ENCODE measurements at places on chromosomes 7 and 10.
A peak's percentile ranks its signal among the peaks of the same experiment; 100 is the strongest.

DNA sequence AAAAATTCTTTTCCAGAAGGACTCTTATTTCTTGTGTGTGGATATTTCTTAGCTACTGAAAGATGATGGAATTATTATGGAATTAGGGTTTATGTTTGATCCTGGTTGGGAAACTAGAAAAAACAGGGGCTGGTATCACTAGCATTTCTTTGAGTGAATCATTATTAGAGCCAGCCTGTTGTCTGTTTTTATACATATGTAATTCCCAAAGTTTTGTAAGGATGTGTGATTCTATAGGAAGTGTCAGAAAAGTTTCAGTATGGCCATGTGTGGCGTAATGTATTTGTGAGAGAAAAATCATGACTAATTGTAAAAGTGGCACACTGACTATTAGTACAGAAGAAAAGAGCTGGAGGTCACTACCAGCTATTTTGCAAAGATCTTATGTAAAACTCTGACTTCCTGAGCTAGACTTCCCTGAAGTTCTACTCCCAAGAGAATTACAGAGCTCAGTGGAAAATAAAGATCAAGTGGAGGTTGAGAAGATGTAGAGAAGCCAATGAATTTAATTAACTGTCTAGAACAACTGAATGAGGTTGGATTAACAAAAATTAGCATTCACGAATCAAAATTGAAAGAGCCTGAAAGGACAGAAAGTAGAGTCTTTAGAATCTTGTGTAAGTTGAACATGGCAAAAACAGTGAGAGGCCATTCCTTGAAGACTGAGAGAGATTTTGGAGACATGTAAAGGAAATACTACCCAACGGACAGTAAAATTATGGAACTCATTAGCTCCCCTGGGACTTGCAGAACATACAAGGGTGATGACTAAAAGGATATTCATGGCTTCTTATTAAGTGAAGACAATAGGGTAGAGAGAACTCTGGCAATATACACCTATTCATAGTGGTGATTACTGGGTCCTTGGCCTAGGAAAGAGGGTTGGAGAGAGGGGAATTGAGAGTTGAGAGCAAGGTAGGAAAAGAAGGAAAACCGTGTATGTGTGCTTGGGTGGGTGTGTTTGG, 12.5 kb downstream of the ZNF365 start:
- DNase-seq: no peak

DNA sequence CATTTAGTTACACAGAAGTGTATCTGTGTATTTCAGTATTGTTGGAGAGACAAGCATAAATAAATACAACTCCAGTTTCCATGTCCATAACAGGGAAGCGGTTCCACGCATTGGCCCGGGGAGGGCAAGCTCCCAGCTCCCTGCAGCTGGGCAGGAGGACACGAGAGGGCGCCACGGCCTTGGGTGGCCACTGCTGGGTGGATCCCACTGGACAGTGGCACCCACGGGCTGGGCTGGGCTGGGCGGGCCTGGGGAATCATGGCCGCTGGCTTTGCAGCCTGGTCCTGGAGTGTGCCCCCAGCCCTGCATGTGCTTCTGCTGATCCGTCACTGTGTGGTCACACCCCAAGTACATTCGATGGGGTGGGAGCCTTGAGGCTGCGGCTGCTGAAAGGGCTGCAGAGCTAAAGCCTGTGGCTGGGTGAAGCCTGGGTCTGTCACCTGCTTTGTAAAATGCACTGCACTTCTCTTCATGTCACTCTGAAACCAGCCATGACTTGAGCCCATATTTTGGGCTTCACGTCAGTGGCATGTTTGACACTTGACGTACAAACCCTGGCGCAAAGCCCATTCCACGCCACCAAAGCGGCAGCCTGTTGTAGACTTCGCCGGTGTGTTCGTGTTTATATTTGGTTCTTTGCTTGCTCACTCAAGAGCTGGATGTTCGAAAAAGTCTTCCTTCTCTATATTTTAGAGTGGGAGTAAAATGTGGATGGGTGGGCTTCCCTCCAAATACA, 27.5 kb downstream of the LRRC27 start:
- no peak for DNase-seq

GRCh38 chr7:26638140-26638539, 226.2 kb downstream of the SKAP2 start:
- DNase-seq: no peak

DNA sequence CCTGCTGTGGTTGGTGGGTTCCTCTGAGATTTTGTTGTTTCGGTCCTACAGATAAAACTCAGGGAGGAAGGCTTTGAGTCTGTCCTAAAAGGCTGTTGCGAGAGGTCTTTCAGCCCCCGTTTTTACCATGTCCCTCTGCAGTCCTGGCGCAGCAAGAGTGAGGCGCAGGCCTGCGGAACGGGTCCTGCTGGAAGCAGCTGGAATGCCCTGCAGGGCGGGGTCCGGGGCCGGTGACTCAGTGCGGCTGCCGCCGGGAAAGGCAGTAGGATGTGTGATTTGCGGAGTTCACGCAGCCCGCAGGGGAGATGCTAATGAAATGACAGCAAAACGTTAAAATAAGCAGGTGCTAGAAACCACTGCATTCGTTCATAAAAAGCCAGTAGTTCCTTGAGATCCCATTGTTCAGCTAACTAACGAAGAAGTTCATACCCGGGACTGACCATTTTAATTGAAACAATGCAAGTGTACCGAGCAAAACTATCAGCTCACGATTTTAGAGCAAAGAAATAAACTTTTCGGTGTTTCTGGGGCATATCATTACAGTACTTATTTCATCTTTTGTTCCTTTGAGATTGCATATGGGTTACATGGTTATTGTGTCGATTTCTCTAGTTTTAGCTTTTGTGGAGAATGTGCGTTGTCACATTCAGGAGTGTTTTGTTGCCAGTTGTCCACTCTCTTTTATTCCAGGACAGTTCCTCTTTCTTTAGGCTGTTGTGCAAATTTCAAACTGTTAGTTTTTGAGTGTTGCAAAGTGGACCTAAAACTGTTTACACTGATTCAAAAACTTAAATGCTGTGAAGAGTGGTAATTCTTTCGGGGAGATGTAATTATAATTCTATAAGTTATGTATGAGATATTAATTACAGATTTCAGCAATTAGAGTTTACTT, 783 bp downstream of the ANLN start:
- DNase-seq: peak; percentile 25

DNA sequence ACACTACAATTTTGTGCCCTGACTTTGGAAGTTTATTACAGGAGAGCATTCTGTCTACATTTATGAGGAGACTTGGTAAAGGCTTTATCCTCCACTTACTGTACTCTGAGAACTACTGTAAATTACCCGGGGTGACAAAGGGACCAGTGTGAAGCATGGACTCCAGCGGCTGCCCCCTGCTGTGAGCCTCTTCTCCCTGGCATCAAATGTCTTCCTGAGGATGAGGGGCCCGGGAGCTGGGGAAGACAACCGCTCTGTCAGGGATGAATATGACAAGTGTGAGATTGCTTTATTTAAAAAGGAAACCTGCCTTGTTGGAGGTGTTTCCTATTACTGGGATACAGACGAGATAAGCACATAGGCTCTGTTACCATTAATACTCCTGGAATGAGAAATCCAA, 714.8 kb downstream of the CCSER2 start:
- no peak for DNase-seq

DNA sequence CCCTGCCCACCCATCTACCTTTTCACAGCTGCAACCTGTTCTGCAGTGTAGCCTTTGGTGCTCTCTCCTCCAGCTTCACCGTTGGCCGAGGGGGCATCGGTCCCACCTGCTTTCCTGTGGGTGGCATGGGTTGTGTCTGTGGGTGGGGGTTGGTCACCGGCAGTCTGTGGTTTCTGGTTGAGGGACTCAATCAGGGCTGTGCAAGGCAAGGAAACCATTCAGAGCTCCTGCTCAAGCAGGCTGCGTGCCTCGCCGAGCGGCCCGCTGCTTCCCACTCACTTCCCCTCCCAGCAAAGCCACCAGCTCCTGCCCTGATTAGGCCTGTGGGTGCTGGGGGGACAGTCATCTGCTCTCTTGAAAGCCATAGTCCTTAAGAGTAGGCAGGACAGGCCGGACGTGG, 9.8 kb downstream of the DNAJB12 start:
- DNase-seq: no peak

DNA sequence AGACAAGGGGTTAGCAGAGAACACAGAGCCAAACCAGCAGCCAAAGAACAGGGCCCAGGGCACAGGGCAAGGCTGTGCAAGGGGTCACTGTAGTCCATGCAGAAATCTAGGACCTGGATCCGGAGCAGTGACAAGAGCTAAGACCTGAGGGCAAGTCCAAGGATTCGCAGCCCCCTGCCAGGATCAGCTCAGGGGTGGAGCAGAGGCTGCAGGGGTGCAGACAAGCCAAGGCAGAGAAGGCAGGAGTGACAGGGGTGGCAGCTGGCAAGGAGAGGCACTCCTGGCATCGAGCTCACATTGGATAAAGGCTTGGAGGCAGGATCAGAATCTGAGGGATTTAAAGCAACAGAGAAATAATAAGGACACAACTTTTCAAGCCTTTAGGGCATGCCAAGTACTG, 80.7 kb upstream of the NANOS1 start:
- DNase-seq: no peak

GRCh38 chr10:32268788-32269187, 78.2 kb downstream of the EPC1 start:
- no peak for DNase-seq

DNA sequence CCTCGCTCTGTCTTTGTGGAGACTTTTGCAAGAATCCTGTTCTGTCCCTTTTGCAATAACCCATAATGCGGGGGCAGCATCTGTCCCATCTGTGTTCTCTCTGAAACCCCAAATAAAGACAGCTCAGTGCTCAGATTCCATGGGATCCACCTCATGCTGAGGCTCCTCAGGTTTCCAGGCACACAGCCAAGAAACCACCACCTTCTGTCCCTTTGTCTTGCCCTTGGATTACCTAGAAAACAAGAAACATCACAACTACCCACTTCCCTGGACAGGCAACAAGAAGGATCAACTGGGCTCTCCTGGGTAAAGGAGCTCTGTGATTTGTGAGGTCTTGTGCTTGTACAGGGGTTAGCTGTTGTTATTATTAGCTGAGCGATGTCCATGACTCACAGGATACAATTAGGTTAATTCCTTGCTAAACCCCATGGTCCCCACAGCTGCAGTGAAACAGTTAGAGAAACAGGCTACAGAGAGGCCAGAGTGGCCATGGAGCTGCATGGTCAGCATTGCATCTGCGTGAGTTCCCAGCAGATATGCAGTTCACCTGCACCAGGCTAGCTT, 50.2 kb downstream of the CXCL12 start:
- no peak for DNase-seq

DNA sequence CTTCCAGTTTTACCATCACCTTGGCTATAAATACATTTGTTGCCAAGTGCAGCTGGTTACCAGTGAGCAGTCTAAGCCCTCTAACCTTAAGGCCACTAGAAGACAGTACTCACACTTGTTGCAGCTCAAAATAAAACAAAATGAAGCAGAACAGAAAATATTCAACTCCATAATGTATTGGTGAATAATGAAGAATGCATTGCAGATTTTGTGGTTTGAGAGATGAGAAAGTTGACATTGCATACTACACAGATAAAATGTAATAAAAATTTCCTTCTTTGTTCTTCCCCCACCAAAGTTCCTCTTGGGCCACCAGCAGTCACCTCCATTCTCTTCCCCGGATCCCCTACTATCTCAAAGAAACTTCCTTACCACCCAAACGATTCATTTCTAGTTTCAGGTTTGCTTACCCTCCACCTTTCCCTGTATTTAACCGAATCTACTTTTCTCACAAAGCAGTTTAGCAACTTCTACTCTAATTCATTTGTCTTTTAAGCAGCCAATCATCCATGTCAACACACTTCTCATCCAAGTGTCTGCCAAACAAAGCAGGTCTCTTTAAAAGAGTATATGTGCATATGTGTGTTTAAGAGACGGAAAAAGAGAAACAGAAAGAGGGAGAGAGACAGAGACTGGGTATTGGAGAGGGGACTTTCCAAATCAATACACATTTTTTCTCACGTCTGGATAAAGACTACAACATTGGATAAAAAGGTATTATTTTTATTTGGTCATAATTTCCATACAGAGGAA, 35.7 kb upstream of the PRPS1L1 start:
- no peak for DNase-seq

DNA sequence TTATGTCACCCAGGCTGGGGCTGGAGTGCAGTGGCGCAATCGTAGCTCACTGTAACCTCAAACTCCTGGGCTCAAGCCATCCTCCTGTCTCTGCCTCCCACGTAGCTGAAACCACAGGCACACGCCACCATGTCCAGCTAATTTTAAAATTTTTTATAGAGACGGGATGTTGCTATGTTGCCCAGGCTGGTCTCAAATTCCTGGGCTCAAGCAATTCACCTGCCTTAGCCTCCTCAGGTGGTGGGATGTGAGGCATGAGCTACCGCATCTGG, 123.2 kb upstream of the PARD3 start:
- no peak for DNase-seq

DNA sequence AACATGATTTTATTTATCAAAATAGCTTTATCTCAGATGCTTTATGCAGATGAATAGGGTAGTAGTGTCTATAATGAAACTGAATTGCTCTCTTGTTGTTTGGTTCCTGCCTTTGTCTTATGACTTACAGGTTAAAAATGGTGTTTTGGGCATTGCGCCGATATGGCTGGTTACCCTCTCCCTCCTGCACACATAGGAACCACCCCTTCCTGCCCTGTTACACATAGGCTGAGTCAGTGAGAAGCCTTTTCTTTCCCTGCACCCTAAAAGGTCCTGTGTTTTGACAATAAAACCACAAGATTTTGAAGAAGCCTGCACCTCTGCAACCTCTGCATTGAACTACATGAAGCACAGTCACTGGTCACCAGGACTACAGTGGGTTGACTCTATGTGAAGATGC, 655.8 kb upstream of the ANKRD30A start:
- DNase-seq: no peak

GRCh38 chr7:155262031-155262430, 35.6 kb upstream of the INSIG1 start:
- DNase-seq: no peak

GRCh38 chr10:99730026-99730425, 1.9 kb downstream of the COX15 start:
- DNase-seq: no peak

DNA sequence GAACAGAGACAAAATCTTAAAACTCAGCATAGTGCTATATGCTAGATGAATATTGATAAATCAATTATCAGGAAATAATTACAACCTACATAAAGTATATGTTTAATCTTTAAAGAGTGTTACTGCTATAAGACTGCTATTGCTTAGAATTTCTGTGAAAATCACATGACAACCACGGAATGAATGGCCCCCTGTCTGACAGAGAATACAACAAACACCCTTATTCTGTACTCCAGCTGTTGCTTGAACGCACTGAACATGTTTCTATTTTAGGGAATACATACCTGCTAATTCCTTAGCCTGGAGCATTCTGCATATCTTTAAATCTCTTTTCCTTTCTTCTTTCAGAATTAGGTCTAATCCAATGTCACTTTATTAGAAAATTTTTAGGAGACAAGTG, 452.4 kb upstream of the PHF14 start:
- DNase-seq: no peak

- DNase-seq: no peak
These were observed 140.1 kb downstream of the REEP3 start for GRCh38 chr10:63661347-63661746.
